ENCODE measurements at places on chromosomes 4 and X.
A peak's percentile ranks its signal among the peaks of the same experiment; 100 is the strongest.

DNA sequence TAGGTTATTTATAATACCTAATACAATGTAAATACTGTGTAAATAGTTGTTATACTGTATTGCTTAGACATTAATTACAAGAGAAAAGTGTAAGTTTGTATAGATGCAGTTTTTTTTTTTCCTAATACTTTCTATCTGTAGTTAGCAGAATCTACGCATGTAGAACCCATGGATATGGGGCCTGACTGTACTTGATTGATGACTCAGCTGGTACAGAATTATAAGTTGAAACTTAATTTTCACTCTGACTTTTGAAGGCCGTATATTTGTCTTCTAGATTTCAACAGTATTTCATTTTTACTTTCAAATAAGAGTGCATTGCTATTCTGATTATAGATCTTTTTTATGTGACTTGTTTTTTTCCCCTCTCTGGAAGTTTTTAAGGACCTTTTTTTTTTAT is 30.8 kb upstream of the NDUFC1 start:
- no peak for DNase-seq

GRCh38 chrX:22958250-22958649 is 41.5 kb upstream of the DDX53 start:
- no peak for DNase-seq

GRCh38 chr4:15931451-15932210 is 6.9 kb downstream of the FGFBP1 start:
- DNase-seq: no peak

- no peak for DNase-seq
Measured at GRCh38 chr4:168693750-168694490, 197.1 kb downstream of the PALLD start.

GRCh38 chr4:31918891-31919290 is 1198.7 kb downstream of the PCDH7 start:
- no peak for DNase-seq

DNA sequence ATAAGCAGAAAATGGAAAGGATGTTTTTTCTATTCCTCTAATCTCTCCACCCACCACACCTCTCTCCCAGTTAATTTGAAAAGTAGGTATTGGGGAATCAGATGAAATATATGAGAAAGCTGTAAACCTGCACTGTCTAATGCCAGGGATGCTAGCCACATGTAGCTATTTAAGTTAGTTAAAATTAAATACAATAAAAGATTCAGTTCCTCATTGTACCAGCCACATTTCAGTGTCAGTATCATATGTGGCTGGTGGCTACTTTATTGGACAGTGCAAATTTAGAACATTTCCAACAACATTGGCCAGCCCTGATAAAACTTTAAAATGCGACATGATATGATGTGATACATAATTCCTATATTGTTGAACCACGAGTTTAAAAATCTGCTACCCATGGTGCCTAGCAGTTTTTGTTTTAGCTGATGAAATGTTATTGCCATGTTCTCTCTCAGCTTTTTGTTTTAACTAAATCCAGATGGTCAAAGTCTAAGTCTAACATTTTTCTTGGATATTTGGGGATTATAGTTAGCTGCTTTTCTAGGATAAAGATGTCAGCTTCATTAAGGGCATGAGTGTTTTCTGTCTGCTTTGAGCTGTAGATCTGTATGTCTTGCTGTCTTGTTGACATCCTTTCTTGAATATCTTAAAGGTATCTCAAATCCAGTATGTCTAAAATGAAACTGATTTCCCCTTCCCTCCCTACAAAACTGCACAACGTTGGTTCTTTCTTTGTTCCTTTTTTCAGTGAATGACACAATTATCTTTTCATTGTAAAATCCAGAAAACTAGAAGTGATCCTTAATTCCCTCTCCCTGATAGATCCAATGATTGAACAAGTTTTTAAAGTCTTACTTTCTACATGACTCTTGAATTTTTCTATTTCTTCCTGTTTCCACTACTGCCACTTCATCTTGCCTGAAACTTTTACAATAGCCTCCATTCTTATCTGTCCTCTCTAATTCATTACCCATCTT is 6.2 kb downstream of the ARFIP1 start:
- no peak for DNase-seq

- no peak for DNase-seq
Measured at GRCh38 chr4:52877036-52877435, 14.9 kb downstream of the RASL11B start.

GRCh38 chr4:172985552-172985951 is 183.1 kb upstream of the GALNT7 start:
- no peak for DNase-seq

- DNase-seq: no peak
Measured at GRCh38 chr4:24775032-24775605, 20.3 kb upstream of the SOD3 start.

DNA sequence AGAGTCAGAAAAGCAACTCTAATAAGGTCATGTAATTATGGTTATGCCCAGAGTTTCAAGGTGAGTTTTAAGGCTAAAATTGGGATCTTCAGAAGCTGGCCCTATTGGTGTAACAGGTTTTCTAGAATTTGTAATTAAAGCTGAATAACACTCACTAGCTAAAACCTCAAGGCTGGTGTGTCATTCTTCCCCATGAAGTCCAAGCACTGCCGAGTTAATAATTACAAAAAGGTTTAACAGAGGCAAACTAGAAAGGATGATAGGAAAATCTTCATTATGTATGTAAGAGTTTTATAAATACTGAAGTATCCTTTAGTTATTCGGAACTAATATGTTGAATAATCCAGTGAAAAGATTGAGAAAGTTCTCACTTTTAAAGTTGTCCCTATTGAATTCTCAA is 34.3 kb downstream of the MXRA5 start:
- no peak for DNase-seq

- DNase-seq: no peak
Measured at GRCh38 chrX:41289095-41289494, 44.9 kb upstream of the DDX3X start.

DNA sequence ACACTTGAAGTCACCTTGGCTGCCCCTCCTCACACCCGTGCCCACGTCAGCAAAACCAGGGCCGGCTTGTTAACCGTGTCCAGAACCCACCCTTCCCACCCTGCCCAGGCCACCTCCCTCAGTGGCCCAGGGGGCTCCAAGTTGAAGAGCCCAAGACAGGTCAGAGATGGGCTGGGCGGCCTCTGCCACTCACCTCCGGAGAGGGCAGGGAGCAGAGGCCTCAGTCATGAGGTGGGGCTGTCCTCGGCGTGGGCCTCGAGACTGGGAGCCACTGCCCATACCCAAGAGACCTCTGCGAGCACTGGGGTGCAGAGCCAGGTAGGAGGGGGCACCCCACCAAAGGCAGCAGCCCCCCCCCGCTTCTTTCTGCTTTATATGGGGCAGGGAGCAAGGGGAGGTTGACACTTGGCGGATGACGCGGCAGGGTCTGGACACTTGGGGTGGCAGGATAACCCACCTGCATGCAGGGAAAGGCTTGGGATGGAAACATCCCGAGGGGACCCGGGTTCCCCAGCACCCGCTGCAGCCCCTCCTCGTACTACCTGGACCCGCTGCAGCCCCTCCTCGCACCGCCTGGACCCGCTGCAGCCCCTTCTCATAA is 38.0 kb upstream of the SPON2 start:
- no peak for DNase-seq

GRCh38 chr4:180675359-180675650 is 1567.9 kb upstream of the TENM3 start:
- no peak for DNase-seq

DNA sequence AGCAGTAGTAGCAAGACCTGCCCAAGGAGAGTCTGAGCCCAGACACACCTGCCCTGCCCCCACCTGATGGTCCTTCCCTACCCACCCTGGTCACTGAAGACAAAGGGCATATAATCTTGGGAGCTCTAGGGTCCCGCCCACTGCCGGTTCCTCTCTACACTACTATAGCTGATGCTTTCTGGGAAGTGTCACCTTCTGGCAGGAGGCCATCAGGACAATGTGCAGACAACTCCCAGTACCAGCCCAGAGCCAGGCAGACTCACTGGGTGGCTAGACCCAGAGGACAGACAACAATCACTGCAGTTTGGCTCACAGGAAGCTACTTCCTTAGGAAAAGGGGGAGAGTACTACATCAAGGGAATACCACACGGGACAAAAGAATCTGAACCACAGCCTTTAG is 312.7 kb downstream of the SPRY1 start:
- no peak for DNase-seq

DNA sequence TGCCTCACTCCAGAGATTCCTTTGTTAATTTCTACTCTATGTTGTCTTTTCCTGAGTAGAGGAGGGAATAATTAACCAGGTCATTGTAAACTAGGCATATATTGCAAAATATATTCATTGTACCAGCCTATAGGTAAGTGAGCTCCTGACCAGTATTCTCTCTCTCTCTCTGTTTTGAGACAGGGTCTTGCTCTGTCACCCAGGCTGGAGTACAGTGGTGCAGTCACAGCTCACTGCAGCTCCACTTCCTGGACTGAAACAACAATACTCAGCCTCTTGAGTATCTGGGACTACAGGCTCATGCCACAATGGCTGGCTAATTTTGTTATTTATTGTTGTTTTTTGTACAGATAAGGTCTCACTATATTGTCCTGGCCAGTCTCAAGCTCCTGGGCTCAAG is 198.3 kb downstream of the ARAP2 start:
- DNase-seq: no peak

DNA sequence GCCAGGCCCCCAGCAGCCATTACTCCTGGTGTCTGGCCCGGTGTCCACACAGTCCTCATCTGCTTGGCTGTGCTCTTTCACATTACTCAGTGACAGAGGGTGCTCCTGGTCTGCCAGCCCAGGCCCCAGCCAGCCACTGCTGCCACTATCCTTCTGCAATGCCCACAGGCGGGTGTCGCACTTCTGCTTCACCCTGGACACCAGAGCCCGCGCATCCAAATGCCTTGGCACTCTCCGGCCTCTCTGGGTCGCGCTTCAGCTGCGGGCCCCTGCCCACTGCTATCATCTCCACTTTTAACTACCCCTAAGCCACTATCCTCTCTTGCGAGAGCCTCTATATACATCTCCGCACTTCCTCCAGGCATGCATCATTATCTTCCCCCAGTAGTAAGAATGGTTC is 76.4 kb upstream of the UCP1 start:
- DNase-seq: no peak

DNA sequence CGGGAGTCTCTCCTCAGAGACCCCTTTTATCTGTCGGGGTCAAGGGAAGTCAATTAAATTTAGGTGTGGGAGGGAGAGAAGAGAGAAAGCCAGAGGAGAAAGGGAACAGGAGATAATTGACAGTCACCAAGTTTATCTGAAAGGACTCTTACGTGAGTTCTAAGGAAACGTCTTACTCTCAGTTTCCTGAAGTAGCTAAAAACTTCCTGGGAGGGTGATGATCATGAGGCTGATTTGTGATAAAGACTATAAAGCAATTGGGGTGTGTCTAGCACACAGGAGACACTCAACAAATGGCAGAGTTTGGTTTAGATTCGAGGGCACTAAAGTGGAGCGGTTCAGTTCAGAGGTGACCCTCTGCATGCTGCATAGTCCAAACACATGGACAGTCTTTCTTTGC is 254.1 kb downstream of the FBXW7 start:
- DNase-seq: peak; percentile 2

DNA sequence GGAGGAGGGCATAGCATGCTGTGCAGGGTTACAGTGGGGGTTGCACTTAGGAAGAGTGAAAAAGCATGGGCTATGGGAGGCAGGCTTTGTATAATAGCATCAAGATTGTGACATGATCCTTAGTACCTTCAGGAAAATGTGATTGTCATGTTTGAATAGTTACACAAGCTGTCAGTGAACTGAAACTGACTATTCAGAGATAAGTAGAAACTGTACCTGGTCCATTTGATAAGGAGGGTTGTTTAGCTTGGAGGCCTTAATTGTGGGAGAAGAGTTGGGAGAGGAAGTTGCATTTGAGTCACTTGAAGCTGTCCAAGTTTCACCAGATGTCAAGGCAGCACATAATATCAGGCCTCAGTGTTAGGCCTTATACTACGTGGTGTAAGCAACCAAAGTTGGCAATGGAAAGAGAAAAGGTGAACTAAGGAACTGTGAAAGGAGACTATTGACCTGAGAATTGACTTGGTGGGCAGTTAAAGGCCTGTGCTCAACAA is 85.0 kb downstream of the TEX13C start:
- no peak for DNase-seq

DNA sequence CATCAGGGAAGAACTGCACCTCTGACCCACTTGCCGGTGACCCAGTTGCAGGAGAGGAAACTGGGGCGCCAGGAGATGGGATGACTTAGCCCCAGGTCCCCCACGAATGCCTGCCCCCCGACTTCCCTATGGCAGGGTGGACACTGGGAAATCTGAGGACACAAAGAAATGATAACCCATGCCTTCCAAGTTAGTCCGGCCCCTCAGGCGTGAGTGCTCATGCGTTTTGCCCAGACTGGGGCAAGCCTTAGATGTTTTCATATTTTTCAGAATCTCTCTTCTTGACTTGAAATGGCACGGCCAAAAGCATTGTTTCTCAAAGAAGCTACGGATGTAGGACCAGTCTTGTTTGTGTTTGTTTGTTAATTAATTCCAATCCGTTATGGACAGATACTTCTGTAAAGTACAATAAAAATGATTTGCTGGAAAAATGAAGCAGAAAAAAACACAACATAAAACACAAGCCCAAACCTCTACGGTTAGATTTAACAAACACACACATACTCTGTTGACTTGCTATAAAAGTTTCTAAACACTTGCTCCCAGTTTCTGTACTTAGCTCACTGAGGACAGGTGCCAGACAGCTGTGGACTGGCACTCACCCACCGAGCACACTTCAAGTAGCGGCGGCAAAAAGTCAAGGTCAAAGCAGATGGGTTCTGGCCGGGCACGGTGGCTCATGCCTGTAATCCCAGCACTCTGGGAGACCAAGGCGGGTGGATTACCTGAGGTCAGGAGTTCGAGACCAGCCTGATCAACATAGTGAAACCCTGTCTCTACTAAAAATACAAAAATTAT is 341.5 kb downstream of the BCOR start:
- no peak for DNase-seq

DNA sequence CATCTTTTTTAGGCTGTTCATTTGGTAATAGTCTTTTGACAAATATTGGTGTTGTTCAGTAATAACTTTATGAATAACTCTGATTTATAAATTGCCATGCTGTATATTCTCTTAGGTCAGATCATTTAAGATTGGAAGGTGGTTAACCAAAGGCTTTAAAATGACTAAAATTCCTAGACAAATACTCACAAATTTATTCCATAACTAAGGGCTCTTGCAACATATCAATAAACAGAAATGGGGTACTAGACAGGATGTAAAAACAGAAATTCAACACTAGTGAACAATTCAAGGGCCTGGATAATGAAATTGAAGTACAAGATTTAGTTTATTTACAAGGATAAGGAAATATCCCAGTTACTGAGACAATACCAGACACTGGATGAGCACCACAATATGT is 328.6 kb downstream of the PCDH19 start:
- no peak for DNase-seq

DNA sequence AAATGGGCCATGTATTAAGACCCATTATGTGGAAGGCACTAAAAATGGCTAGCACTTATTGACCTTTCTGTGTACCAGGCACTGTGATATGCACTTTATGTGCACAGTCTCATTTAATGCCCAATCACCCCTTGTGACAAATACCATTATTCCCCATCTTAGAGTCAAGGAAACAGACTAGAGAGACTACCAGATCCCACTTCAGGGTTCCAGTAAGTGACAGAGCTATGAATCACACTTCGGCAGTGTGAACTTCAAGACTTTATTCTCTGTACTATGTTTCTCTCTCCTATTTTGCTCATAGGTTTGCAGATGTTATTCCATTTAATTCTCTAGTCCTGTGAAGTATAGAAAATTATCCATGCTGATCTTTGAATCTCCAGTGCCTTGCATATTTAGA is 107.0 kb downstream of the NFKB1 start:
- no peak for DNase-seq

GRCh38 chr4:95526075-95526474 is 22.7 kb downstream of the UNC5C start:
- DNase-seq: no peak

GRCh38 chr4:304969-305680 is at the start of gene ZNF732:
ZNF732 (minus strand) TSS chr4:305474; CDS start chr4:305310, 164 bp downstream.
- no peak for DNase-seq
